ENCODE measurements at places on chromosomes 7 and 10.
A peak's percentile ranks its signal among the peaks of the same experiment; 100 is the strongest.

DNA sequence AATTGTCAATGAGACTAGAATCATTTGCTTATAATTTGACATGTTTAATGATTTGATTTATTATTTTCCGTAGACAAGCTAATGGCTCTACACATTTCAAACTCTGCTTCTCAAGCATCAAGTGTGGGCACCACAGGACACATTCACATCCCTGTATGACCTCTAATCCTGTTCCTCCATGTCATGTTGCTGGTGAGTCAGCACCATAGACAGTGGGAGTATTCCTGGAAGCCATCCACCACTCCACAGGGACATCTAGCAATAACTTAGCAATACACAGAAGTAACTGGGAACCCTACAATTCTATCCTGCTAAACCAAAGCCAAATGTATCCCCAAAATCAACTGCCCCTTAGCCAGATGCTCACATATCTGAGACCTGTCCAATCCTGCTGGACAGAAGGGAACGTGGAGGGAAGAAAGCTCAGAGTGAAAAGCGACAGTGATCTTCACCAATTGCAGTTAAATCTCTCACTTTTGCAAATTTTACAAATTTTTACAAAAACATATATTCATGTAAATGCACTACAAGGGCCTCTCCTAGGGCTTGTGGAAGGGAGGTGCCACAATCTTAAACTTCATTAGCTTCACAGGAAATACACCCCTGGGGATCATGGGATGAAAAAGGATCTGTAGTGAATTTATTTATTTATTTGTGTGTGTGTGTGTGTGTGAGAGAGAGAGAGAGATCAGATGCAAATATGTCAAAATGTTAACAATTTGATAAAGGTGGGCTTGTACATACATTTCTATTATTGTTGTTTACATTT lies 126.5 kb downstream of the GFRA1 start:
- DNase-seq: no peak

DNA sequence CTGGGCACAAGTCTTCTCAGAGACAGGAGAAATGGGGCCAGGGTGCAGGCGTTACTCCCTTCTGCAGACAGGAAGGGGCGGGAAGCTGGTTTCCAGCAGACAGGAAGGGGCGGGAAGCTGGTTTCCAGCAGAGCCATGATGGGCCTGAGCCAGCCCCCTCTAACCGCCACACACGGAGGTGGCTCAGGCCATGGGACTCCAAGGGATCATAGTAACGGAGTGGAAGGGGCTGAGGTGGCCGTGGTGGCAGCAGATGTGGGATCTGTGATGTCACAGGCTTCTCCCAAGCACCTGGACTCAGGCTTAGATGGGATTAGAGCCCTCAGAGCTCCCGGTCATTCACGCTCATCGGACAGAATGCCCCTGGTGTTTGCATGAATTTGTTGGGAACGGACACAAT lies 177.8 kb downstream of the USP6NL start:
- DNase-seq: no peak

DNA sequence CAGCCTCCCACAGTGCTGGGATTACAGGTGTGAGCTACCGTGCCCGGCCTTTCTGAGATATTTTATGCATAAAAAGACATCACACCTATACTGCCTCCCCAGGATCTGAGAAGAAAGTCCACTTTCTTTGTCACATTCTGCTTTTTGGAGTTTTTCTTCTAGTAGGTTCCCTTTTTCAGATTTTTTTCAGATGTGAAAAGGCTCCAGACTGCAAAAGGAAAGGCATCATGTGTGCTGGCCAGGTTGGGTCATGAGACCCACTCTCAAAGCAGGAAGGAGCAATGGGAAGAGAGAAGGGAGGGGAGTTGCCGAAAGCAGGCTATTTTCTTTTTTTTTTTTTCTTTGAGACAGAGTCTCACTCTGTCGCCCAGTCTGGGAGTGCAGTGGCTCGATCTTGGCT lies 10.8 kb downstream of the BLVRA start:
- no peak for DNase-seq

DNA sequence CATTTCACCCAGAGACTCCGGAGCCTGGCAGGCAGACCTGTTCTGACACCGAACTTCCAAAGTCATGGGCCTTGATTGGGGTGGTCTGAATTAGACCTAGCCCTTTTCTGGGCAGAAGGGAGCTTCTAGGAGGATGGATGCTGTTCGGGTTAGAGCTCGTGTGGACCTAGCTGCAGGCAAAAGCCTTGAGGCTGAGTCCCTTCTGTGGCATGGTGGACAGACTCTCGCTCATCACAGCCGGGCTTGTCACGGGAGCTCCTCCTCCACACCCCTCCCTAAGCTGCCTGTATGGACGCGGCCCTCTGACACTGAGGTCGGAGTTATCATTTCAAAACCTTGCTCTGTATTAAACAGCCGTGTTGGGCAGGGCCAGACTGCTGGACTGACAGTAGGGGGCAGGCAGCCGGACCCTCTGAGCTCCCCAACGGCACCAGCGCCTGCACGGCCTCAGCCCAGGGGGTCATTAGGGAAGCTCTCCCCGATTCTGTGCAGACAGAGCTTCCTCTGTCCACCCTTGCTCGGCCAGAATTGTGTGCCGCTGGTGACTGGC lies 2.2 kb downstream of the IRF5 start:
- no peak for DNase-seq

GRCh38 chr10:19749185-19749729 lies 67.0 kb upstream of the PLXDC2 start:
- DNase-seq: no peak

- DNase-seq: no peak
These were observed 1.2 kb upstream of the HHEX start for GRCh38 chr10:92688573-92688926.

DNA sequence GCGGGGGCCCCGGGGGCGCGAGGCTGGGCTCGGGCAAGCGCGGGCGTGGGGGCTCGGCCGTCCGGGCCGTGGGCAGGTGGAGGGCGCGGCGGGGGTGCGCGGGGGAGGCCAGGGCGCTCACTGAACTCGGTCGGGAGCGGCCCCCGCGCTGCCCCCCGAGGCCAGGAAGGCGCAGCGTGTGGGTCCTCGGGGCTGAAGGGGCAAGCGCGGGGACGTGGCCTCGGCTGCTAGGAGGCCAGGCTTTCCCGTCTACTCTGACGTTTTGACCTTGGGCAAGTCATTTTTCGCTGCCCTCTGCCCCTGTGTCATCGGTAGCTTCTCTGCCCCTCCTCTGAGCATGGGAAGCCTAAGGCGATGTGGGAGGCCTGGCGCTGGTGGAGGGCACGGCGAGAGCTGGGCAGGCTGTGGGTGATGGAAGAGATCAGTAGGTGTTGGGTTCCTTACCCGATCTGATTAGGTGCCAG lies 441 bp downstream of the FBH1 start:
- DNase-seq: peak; percentile 11

DNA sequence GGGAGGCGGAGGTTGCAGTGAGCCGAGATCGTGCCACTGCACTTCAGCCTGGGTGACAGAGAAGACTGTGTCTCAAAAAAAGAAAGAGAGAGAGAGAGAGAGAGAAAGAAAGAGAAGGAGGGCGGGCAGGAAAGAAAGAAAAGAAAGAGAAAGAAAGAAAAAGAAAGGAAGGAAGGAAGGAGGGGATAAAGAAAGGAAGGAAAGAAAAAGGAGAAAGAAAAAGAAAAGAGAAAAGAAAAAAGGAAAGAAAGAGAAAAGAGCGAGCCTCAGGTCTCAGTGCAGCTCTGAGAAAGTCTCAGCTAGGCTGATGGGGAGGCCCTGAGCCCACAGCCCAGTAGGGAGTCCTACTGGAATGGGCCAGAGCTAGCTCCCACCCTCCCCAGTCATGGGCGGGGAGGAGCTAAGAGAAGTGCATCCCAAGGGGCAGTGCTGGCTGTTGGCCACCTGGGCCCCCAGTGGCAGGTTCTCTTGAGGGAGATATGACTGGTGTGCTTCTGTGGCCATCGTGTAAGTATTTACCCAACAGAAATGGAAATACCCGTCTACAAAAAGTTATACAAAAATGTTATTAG lies 69.3 kb downstream of the ABRAXAS2 start:
- no peak for DNase-seq

DNA sequence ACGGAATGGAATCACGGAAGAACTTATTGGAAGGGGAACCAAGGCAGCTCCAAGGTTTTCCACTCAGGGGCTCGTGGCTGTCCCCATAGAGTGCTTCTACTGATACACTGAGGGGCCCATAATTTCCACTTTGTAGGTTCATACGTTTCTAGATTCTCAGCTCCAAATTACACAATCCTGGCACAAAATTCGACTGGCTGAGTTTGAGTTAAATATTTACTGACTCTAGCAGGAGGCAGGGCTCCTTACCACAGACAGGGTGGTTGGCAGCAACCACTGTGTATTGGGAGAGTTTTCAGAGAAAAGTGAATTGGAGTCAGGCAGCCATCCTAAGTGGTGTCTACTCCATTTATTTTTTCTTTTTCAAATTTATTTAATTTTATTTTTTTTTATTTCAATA lies 55.4 kb upstream of the SEC61G start:
- DNase-seq: no peak

DNA sequence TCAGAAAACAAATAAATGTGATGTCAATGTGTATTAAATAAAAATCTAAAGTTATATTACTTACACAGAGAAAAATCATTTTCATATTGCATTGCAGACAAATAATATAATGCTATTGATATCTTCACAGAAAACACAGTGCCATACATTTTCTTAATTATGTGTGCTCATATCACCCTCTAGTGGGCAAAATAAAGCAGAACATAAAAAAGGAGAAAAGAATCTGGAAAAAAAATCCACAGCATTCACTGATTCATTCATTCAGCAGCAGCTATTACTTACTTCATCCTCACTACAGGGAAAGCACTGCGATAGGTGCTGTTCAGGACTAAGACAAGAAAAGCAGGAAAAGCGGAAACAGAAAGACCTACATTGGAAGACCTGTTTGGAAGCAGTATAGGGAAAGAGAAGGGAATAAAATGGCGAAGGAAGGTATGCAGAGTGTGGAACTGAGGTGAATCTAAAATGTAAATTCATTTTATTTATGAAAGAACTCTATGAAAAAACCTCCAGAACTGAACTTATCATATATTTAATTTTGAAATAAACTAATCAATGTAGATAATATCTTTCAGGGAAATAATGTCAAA lies 73.2 kb downstream of the POT1 start:
- DNase-seq: no peak

Measured in Calu3 (cell line).